ENCODE measurements at places on chromosomes 2 and 18.

DNA sequence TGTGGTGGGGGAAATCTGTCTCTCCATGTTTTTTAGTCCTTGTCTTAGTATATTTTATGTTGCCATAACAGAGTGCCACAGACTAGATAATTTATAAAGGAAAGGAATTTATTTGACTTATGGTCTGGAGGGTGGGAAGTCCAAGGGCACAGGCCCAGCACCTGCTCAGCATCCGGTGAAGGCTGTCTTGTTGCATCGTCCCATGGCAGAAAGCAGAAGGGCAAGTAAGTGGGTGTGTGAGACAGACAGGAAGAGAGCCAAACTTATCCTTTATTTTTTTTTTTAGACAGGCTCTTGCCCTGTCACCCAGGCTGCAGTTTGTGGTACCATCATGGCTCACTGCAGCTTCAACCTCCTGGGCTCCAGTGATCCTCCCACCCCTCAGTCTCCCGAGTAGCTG is 98.1 kb downstream of the HS1BP3 start:
- no peak for DNase-seq

DNA sequence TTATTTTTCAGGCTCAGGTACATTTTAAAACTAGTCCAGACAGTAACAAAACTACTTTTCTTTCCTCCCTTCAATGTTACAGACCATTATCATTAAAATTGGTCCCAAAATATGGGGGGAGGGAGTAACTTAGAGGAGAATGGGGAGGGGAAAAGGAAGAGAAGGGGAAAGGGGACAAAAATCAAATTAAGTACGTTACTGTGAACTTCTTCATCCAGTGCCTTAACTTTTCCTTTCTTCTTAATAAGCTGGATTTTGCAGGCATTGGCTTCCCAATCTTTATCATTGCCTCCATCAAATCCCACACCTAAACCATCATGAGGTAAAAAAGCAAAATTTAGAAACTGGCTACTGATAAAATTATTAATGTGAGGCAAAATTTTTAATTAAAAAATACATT is 17.2 kb downstream of the GFPT1 start:
- DNase-seq: no peak

DNA sequence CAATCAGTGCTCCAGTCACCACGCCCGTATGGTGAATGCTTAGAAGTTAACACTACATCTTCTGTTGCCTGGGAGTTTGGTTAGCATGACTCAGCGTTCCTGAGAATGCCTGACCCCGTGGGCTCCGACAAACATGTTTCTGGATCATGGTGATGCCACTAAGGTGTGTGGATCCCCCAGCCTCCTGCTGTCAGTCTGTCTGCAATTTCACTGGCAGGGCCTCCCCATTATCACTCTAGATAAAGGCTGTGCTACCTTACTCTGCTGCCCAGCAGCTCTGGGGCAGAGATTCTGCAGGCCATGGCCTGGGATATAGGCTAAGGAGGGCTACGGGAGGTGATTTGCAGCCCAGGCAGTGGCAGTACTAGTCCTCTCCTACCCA is 66.0 kb downstream of the STPG4 start:
- DNase-seq: no peak

- no peak for DNase-seq
These were observed 15.6 kb downstream of the APLF start for GRCh38 chr2:68483011-68483410.

- no peak for DNase-seq
These were observed 6.5 kb upstream of the GPR35 start for GRCh38 chr2:240618776-240619175.

All from glutamatergic neuron (in vitro differentiated cells).